ENCODE measurements at places on chromosomes 1 and 21.

DNA sequence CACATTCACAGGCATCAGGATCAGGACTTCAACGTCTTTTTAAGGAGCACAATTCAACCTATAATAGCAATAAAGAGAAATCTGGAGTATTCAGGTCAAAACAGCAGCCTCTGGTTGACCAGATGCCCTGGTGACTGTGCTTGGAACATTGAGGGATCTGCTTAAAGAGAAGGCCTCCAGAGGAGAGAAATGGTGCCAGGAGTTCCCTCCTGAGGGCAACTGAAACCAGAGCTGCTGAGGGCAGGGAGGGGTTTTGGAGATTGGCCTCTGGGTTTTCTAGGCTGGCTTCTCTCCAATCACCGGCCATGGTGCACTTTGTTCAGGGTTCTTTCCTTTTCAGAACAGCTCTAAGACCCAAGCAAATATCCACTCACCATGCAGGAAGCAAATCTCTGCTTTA is 190.7 kb upstream of the KIAA0040 start:
- DNase-seq = no peak

DNA sequence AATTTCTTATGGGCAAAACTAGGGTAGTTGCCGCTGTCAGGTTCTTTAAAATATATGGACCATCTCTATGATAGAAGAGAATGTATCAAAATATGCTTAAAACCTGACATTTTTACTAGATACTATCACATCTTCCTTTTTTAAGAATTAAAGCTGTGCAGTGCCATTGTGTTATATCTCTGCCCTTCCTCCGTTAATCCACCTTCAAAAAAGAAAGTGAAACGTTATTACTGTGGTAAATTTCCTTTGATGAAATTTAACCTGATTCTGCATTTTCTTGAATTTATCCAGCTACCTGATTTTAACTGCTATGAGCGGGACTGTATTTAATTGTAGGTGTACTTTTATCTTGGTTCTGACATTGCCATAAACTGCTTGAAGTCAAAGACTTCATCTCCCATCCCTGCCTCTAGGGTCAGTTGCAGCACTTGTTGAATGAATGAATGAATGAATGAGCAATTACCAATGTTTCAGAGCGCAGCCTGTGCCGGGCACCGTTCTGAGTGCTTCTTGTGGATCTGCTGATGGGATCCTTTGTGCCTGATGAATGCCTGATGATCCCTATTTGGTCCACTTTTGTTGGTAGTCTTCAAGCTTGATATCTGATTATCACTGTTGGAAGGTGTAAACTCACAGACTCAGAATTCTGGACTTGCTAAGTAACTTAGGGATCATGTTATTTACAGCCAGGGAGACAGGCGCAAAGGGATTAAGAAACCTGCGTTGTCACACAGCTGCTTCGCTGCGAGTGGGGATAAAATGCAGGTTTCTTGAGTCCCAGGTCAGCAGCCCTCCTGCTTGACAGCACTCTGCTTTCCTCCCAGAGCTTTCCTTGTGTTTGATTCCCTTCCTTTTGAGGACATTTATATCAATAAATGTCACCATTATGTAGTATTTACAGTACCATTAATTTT is 30.1 kb downstream of the SMYD2 start:
- no peak for DNase-seq

- DNase-seq = no peak
Observed at GRCh38 chr1:34167389-34167788, 2.4 kb upstream of the CSMD2 start.

DNA sequence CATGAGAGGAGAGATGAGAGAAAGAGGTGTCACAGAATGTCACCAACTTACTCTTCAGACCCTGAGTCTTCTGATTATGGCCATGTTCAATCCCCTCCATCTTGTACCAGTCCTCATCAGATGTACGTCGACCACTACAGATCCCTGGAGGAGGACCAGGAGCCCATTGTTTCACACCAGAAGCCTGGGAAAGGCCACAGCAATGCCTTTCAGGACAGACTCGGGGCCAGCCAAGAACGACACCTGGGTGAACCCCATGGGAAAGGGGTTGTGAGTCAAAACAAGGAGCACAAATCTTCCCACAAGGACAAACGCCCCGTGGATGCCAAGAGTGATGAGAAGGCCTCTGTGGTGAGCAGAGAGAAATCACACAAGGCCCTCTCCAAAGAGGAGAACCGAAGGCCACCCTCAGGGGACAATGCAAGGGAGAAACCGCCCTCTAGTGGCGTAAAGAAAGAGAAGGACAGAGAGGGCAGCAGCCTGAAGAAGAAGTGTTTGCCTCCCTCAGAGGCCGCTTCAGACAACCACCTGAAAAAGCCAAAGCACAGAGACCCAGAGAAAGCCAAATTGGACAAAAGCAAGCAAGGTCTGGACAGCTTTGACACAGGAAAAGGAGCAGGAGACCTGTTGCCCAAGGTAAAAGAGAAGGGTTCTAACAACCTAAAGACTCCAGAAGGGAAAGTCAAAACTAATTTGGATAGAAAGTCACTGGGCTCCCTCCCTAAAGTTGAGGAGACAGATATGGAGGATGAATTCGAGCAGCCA is 8.0 kb downstream of the ELOA start:
- no peak for DNase-seq

DNA sequence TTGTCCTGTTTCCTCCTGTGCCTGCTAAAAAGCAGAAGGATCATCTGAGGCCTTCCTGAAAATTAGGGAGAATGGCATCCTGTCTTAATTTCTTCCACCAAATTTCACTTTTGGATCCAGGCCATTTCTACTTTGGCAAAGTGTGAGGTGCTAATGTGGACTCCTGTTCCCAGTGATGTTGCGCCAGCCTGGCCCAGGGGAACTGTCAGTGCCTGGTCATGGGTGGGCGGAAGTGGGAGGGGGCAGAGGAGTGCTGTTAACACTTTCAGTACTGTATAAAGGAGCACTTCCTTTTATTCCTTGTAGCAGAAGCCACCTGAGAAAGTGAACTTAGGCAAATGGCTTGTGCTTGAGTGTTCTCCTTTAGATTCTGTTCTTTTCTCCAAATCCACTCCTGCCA is 19.9 kb downstream of the ELAPOR1 start:
- no peak for DNase-seq

GRCh38 chr21:32364387-32364786 is 28.4 kb downstream of the URB1 start:
- DNase-seq = no peak
